Retina (tissue), 1 donor: ENCODE measurements at places on chromosomes 1 and 21.
A peak's percentile ranks its signal among the peaks of the same experiment; 100 is the strongest.

GRCh38 chr1:54105736-54106269 lies 47.0 kb downstream of the CDCP2 start:
- no peak for DNase-seq

DNA sequence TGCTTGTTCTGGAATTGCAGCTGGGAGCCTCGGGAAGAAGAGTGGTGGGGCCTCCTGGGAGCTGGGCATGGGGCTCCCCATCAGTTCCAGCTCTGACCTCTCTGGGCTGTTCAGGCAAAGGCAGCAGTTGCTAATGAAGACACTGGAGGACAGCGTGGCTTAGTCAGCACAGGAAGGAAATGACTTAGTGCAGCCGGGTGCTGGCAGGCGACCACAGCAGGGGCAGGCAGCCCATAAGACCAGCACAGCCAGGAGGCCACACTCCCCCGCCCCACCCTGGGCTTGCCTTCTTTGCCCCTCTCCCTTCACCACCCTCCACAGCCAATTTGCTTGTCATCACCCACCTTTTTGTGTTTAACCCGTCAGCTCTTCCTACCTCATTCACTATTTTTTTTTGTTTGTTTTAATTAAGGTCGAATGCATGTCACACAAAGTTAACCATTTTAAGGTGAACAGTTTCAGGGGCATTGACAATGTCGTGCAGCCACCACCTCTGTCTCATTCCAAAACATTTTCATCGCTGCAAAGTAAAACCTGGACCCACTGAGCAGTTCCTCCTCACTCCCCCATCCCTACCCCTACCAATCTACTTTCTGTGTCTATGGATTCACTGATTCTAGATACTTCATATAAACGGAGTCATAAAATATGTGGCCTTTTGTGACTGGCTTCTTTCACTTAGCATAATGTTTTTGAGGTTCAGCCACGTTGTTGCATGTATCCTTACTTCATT lies 10.9 kb downstream of the OLIG2 start:
- no peak for DNase-seq

GRCh38 chr1:87370544-87370943 lies 41.9 kb downstream of the LMO4 start:
- no peak for DNase-seq

DNA sequence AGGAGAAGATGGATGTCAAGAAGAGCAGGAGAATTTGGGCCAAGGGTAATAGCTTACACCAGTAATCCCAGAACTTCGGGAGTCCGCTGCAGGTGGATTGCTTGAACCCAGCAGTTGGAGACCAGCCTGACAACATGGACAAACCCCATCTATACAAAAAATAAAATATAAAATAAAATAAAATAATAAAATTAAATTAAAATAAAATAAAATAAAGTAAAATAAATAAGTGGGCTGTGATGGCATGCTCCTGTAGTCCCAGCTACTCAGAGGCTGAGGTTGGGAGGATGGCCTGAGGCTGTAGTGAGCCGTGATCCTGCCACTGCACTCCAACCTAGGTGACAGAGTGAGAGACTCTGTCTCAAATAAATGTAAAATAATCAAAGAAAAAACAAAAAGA lies 1946.7 kb downstream of the MRPL39 start:
- DNase-seq = no peak

GRCh38 chr1:241857131-241857530 lies 9.1 kb downstream of the EXO1 start:
- DNase-seq = no peak

GRCh38 chr1:98342566-98342965 lies 319.0 kb upstream of the SNX7 start:
- no peak for DNase-seq

- DNase-seq = no peak
These were observed 148.7 kb upstream of the LMO4 start for GRCh38 chr1:87179851-87180519.

GRCh38 chr21:41168391-41169257 lies 664 bp downstream of the BACE2 start:
- DNase-seq = peak; percentile 73

GRCh38 chr1:32894019-32894600 lies 7.1 kb downstream of the TMEM54 start:
- peak; percentile 53 for DNase-seq

GRCh38 chr1:224513787-224514209 lies 79.2 kb upstream of the WDR26 start:
- DNase-seq = peak; percentile 90

DNA sequence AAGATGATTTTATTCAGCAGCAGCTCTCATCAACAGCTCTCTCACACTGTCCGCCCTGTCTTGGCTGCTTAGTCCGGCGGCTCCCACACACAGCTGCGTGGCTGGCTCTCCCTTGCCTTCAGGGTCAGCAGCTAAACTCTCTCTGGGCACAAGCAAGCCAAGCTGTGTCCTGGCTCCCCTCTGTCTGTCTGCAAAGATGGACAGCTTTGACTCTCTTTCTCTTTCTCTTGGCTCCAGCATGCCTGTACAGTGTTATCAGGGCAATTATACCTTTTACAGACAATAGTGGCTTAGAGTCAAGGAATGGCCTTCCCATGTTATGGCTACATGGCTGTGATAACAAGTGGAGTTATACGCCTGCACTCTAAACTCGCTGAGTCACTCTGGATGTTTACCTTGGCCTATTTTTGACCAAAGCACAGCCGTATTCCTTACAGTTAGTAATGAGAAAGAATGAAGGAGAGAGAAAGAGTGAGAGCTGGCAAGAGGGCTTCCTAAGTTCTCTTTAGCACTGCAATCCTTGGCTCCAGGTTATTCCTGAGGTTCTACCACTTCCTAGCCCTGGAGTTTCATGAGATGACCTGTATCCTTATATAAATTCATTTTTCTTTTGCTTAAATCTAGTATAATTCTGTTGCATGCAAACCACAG lies 59.9 kb upstream of the ZSWIM5 start:
- no peak for DNase-seq

DNA sequence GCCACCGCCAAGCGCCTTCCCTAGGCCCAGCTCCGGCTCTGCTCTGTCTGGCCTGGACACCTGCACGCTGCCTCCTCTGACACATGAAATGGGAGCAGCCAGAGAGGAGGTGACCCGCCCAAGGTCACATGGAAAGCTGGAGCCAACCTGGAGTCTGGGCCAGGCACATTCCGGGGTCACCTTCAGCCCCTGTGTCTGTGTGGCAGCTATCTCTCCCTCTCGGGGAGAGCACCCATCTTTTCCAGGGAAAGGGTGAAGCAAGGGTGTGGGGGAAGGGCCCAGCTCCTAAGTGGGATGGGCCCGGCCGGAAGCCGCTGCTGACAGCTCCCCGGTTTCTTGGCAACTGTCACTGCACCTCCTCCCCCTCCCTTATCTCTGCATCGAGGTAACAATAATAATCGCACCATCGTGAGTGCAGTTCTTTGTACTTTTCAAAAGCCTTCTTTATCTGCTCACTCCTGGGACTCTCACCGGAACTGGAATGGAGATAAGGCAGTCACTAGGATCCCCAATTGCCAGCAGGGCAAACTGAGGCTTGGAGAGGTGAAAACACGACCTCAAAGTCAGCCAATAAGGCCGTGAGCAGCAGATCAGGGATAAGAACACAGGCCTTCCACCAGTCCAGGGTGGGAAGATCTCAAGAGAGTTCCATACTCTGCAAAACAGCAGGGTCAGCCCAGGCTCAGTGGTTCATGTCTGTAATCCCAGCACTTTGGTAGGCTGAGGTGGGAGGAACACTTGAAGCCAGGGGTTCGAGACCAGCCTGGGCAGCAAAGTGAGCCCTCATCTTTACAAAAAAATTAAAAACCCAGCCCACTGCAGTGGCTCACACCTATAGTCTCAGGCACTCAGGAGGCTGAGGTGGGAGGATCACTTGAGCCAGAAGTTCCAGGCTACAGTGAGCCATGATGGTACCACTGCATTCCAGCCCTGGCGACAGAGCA lies 36.9 kb downstream of the RAP1GAP start:
- no peak for DNase-seq

GRCh38 chr1:222263791-222264190 lies 284.1 kb downstream of the HHIPL2 start:
- DNase-seq = no peak

DNA sequence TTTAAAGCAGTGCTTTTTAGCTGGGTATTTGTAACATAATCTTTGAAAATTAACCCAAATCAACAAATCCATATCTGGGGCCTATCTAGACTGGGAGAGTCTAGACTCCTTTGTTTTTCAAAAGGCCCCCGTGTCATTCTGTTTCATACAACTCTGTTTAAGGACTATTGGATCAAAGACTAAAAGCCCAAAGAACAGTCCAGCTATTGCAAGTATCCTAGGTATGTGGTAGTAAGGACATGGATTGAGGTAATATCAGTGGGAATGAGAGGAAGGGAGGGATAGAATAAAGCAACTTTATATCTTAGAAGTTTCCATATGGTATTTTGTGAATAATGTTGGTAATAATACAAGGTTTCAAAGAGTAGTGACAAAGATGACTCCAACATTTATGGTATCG lies 18.2 kb downstream of the KIF1B start:
- no peak for DNase-seq

- no peak for DNase-seq
These were observed 32.0 kb downstream of the PTAFR start for GRCh38 chr1:28144203-28145135.

DNA sequence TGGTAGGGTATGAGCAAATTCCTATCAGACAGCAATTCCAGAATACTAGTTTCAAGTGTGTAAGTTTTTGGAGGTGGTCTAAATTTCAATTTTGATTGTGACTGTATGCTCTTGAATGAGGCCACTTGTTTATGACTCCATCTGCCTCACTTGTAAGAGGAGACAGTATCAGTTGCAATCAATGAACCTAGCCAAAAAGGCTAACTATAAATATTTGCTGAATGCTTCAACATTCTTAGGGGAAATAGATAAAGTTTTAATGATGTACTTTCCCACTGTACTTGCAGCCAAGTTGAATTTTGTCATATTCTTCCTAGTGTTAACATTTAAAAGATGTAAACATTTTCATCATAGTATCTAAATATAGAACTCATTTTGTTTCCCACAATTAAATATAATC lies 32.1 kb upstream of the RWDD3 start:
- DNase-seq = no peak

DNA sequence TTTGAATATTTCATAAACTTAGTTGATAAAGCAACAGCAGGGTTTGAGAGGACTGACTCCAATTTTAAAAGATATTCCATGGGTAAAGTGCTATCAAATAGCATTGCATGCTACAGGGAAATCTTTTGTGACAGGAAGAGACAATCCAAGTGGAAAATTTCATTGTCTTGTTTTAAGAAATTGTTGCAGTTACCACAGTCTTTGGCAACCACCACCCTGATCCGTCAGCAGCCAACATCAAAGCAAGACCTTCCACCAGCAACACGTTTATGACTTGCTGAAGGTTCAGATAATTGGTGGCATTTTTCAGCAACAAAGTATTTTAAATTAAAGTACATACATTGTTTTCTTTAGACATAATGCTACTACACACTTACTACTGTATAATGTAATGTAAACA lies 47.8 kb downstream of the ADGRL4 start:
- no peak for DNase-seq

DNA sequence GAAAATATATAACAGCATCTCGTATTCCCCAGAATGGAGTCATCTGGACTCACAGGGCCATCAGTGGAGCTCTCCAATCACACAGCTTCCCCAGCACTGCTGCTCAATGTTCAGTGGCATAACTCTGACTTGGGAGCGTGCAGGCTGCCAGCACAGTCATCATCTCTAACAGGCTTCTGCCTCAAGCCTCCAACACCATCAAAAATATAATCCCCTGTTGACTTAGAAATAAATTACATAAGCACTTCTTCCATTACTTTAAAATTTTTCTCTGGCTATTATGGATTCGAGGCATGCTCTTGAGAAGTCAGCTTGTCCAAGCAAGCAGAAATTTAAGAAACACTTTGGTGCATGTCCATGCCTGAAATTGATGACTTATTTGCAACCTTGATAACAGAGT lies 6.2 kb downstream of the DUSP23 start:
- no peak for DNase-seq

GRCh38 chr1:59139396-59139795 lies 157.5 kb upstream of the FGGY start:
- DNase-seq = no peak

DNA sequence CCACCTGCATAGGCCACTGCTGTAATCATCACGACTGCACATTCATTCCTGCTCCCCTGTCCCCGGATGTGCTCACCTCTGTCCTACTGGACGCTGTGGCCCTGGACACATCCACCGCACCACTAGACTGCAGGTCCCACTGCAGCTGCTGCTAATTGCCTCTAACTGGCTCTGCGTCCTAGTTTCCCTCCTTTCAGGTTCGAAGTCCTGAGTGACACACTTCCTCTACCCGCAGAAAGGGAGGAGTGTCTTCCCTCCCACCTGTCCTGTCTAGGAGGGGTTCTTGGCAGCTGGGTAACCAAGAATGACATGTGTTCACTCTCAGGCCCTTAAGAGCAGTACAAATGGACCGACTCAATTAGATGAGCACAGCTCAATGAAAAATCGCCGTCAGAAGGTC lies 40.5 kb upstream of the ITPKB start:
- DNase-seq = peak; percentile 26

GRCh38 chr1:185720633-185721272 lies 13.4 kb upstream of the HMCN1 start:
- DNase-seq = no peak

- no peak for DNase-seq
These were observed 8.6 kb upstream of the EDN2 start for GRCh38 chr1:41493117-41493536.

GRCh38 chr1:2604156-2604843 lies 17.7 kb downstream of the PRXL2B start:
- DNase-seq = no peak

- DNase-seq = no peak
These were observed 4.5 kb downstream of the HSPB7 start for GRCh38 chr1:16013220-16013907.

DNA sequence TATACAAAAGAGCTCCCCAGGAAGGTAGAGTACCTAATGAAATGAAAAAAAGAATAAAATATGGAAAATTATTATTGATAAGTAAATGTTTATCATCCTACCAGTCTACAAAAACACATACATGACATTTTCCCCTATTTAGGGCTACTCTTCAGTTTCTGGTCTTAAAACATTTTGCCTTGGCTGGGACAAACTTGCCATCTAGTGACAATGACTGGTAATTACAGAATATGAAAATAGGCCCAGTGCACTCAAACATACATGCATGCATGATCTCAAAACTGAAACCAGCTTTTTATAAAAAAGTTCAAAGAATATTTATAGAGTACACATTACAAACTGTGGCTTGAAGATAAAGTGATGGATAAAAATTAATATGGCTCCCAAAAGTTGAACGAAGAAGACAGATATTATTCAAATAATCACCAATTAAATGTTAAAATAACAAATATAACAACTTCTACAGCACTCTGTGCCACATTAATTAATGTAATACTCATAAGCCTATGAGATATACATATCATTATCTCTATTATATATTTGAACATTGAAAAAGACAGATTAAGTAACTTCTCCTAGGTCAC lies 10.5 kb upstream of the RNPC3 start:
- DNase-seq = peak; percentile 43

GRCh38 chr21:28267449-28267848 lies 725.2 kb downstream of the LTN1 start:
- no peak for DNase-seq

DNA sequence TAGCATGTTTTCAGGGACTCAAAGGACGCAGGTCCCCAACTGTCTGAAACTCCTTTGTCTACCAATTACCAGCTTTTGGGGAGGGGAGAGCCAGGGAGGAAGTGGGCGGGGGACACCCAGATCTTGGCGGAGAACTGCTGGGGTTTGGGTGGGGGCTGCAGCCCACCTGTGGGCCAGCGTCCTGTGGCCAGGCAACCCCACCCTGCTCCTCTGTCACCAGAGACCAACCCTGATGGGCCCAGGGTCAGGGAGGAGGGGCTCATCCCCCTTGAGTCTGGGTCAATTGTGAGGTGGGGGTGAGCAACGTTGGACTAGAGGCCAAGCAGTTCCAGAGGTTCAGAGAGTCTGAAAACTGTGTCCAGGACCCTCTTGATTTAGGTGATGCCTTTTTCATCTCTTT lies 96.1 kb upstream of the TARDBP start:
- no peak for DNase-seq
